ENCODE measurements at places on chromosomes 11 and 22.

DNA sequence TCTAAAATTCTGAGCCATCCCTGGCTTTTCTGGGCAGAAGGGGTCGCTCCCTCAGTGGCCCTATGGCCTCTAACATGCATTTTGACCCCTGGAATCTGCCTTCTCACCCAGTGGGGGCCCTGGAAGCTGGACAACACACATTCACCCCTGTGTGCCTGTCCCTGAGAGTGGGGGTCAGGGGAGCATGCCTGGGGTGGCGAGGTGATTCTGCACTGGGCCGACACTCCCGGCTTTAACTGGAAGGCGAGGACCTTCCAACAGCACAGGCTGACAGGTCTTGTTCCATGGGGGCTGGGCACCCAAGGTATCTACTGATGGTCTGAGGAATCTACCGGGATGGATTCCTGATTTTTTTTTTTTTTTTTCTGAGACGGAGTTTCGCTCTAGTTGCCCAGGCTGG lies 10.7 kb downstream of the PPM1F start:
- DNase-seq = no peak

GRCh38 chr11:109112821-109113280 lies 309.1 kb upstream of the C11orf87 start:
- DNase-seq = no peak

DNA sequence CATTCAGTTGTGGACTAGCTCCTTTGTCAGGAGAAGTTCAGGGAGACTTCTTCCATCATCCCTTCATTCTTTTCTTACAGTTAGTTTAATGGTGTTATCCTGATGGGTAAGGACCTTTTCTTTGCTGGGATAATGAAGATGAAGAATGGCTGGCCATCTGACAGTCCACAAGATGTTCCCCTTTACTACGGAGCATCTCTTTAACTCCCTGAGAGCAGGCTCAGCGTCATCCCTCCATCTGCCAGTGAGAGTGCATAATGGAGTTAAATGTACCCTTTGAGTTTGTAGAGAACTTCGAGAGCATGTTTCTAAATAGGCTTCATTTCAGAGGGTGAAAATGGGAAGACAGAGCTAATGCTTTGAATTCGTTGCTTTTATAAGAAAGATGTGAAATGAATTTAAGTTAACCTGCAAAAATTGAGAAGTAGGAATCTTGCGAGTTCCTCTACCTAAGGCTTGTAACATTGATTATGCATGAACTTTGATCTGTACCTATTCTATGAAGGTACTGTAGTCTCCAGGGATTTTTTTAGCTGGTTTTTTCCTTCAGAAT lies 1.7 kb downstream of the EP300 start:
- DNase-seq = no peak

GRCh38 chr22:40953471-40953870 lies 2.3 kb downstream of the RBX1 start:
- DNase-seq = no peak

GRCh38 chr11:118156531-118157185 lies 4.0 kb upstream of the SCN4B start:
- no peak for DNase-seq

DNA sequence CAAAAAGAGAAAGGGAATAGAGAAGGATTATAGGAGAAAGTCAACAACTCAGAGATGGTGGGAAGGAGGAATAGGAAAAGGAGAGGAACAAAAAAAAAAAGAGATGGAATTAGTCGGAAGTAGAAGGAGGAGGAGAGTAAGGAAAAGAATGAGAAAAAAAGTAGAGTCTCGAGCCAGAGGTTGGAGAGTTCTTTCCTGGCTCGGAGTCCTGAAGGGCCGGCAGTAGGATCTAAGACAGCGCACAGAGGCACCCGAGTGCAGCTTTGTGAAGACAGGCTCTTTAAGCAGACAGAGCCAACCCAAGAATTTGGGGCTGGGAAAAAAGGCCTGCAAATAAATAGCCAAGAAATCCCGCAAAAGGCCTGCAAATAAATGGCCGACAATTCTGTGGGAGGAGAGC lies 170.4 kb upstream of the CCDC90B start:
- no peak for DNase-seq

DNA sequence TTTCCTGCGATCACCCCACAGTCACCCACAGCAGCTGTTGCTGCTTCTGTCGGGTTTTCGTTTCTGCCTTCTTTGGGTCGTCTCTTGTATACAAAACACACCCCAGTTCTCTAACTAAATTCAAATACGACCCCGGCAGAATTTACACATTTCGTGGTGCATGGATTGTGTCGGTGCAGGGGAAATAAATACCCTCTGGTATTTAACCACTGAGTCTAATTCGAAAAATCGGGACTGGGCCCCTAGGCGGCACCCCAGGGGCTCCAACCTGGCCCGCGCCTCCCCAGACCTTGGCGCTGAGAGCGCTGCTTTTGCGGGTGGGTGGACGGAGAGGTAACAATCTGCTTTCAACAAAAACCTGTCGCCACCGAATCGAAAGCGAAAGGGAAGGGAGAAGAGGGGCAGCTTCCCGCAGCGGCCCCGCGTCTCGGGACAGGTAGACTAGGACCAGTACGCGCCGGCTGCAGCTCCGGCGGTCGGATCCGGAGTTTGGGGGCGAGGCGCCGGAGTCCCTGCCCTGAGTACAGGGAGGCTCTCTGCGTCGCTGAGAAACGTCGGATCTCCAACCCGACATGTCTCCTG lies 4.4 kb downstream of the ALX4 start:
- DNase-seq = no peak

GRCh38 chr11:35531246-35531645 lies 5.8 kb upstream of the PAMR1 start:
- DNase-seq = no peak

DNA sequence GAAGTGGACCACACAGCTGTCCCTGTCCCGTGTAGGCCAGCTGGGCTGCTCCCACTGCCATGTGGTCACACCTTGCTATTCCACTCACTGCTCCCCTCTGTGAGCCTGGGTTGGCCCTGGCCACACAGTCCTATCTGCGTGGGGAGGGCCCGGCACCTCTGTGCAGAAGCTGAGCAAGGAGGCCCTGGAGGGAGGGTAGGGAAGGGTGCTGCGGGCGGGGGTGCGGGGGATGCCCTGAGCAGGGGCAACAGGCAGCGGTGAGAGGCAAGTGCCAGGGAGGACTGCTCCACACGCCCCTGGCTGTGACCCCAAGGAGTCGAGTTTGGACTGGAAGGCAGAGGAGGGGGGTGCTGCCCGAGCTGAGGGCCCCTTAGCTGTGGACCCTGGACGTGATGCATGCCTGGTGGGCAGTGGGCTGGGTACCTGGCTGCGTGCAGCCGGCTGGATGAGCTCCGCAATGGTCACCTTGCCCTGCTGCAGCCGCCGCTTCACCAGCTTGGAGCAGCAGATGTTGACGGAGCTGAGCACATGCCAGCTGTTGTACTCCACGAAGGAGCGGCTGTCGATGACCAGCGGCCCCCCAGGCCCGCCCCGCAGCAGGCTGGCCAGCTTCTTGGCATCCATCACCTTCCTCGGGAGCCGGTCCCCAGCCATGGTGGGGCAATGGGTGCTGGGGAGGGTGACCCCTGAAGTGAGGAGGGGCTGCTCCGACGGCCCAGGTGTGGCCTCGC lies 6.7 kb downstream of the DUSP8 start:
- DNase-seq = no peak

DNA sequence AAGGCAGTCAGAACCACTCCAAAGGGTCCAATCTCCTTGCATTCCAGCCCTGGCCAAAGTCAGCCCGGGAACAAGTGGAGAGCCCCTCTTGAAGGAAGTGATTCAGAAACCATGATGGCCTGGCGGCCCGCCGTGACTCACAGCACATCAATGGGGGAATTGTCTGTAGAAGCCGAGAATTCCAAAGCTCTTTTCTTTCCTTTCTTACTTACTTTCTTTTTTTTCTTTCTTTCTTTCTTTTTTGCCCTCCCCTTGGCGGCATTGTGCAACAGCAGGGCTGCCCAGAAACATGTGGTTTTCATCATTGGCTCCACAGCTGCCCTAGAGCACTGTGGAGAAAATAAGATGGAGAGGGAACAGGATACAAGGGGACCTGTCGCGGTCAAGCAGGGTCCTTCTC lies 140.2 kb upstream of the TIMP3 start:
- DNase-seq = peak; percentile 65

GRCh38 chr11:2459796-2460531 lies 15.2 kb downstream of the KCNQ1 start:
- DNase-seq = no peak

DNA sequence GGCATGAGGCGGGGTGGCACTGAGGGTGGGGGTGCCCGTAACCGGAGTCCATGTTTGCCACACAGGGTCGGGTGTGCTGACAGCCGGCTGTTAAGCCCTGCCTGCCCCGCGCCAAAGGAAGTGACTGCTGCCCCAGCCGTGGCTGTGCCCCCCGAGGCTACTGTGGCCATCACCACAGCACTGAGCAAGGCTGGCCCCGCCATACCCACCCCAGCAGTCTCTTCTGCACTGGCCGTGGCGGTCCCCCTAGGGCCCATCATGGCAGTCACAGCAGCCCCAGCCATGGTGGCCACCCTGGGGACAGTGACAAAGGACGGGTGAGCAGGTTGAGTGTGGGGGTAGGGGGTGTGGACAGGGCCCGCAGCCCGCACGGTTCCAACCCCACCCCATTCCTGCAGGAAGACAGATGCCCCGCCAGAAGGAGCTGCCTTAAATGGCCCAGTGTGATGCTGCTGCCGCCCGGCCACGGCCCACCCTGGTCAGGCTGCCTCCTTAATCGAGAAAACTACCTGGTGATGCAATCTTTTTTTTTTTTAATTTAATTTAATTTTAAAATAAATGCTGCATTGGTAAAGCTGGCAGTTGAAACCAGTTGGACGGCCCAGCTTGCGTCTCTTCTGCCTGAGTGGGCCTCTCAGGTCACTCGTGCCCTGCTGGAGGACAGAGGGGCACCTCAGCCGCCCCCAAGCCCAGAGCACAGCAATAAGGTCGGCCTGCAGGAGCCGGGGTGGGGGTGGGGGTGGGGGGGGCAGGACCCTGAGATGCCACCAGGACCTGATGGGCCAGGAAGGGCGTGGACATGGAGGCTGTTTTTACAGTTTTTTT lies 30.8 kb downstream of the SBF1 start:
- no peak for DNase-seq

DNA sequence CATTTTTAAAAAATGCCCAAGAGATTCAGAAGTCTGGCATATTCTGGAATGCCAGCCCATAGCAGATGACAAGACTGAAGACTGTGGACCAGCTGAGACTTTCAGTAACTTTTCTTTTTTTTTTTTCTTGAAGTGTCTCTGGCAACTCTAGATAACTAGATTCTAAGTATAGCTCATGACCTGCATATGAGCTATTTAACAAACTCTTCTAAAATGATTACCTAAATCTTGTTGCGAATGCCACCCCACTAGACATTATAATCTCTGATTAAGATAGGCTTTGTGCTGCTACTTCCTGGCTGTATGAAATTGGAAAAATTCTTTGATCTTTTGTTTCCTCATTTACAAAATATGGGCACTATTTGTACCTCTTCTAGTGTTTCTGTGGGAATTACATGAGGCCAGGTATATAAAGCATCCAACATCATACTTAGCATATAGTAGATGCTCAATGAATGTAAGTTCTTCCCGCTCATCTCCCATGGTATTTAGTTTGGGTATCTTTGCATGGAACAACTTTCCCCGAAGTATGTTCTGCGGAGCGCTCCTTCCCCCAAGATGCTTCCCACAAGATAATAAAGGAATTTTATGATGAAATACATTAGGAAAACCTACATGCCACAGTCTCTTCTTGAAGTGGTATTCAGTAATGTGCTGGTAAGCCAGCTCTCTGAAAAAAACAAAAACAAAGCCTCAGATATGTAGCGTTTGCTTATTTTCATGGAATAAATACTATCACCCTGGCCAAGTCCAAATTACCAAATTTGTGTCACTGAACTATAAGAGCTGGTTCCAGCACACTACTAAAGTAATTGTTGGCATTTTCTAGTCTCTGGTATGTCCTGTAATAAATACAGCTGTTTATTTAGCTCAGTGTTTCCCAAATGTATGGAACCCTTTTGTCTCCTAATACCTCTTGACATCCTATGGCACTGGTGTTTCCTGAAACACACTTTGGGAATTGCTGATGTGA lies 86.8 kb upstream of the TIMP3 start:
- DNase-seq = no peak

DNA sequence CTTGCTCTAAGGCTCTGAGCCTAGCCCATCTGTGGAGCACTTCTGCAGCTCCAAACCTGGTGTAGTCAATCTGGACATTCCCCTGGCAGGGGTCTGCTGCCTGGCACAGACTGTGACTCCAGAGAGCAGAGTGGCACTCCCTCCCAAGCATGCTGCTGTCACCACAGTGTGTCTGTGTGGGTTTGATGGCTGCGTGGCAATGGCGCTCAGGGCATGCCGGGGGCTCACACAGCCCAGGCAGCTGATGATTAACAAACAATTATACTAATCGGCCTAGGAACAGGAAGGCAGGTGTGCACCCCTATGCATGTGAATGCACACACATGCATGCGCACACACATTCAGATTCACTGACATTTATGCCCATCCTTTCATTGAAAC lies 9.0 kb upstream of the NECTIN1 start:
- no peak for DNase-seq

DNA sequence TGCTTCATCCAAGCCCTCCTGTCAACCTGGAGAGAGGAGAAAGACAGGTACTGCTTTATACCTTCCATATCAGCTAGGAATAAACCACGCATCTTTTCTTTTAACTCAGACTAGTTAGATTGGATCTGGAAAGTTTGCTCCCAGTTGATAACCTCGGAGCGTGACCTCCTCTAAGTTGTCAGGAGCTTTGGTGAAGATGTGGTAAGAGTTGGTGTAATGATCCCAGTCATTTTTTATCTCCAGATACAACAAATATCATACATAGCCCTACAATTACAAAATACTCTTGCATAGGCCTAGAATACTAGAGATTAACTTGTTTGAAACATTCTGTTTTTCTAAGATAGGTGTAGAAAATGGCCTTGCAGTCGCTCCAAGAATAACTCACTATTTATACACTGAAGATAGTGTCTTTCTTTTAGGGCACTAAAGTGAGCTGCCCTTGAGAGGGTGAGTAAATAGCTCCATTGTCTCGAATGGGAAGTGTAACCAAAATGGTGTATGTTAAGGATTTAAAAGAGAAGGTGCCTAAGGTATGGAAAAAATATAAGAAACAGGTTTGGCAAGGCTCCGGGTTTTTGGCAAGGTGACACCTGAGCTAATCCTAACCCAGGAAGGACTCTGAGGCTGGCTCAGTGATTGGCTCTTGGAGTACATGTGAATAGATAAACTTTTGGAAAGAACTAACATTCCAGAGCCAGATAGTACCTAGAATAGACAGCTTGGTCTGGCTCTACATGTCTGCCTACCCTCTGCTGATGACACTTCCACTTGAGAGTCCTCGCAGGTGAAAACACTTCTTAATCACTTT lies 59.4 kb downstream of the GLYATL1 start:
- no peak for DNase-seq

- no peak for DNase-seq
These were observed 22.3 kb upstream of the GUCY1A2 start for GRCh38 chr11:107040433-107041087.

Data from NCI-H226 (cell line).